Hindlimb muscle (tissue), 1 donor: ENCODE measurements at places on chromosomes 6 and 20. TPM values are rescaled to one million over a fixed set of nuclear protein-coding genes. Genes with fewer than 3 reads are reported as not detected.

DNA sequence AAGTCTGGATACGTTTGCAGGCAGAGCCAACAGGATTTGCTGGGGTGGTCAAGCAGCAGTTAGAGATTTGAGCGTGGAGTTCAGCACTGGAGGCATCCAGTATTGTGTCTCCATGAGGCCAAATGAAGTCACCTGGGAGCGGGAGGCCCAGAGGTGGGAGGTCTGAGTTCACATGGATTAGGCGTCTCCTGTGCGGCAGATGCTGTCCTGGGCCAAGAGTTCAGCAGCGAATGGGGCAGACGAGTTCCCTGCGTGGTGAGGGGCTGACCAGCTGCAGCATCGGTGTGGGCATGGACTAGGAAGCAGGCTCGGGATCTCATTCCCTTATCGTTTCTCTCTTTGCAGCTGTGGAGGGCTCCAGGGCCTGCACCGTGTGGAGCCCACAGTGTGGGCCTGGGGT, 66.2 kb downstream of the BCAS4 start:
- no peak for DNase-seq

GRCh38 chr20:45157962-45158361, 16.7 kb upstream of the PI3 start:
- DNase-seq: no peak

The MMP24 gene
- polyA plus RNA-seq: 0.43 TPM

- no peak for DNase-seq
Measured at GRCh38 chr6:101398716-101399615, 5.5 kb downstream of the GRIK2 start.

DNA sequence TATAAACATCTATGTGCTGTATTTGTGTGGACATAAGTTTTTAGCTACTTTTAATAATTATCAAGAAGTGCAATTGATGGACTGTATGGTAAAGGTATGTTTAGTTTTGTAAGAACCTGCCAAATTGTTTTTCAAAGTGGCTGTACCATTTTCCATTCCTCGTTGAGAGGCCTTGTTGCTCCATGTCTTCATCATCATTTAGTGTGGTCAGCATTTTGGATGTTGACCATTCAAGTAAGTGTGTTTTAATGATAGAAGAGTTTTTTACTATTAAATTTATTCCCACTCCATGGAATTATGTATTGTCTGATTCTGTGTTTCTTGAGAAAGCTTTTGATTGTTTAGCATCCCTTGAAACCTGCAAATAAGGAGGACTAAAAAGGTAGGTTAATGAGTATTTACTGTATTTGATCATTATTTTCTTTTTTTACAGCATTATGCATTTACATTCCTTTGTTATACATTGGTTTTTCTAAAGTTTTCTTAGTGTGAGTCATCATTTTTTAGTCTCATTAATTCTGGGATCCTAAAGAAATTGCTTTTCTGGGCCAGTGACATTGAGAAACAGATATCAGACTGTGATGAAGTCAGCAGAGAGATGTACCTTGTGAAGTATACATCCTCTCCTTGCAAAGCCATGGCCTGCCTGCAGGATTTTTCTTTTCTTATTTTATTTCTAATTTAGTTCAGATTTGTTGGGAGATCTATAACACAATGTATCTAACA, 312.8 kb upstream of the PTCHD4 start:
- DNase-seq: no peak

DNA sequence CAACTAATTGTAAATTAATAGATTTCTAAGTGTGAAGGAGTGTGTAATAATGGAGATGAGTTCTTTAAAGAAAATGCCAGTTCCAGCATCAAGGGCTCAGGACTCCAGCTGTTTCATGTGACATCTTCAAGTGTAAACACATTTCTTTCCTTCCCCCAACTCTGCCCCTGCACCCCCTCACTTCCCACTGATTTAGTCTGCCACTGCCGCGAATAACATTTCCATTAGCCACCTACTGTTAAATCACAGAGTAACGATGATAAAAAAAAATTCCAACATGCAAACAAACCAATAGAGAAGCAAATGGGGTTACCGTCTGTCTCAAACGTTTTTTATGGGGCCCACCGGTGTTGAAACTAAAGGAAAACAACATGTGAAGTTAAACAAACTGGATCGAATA, 414.3 kb downstream of the SAMD5 start:
- DNase-seq: no peak

DNA sequence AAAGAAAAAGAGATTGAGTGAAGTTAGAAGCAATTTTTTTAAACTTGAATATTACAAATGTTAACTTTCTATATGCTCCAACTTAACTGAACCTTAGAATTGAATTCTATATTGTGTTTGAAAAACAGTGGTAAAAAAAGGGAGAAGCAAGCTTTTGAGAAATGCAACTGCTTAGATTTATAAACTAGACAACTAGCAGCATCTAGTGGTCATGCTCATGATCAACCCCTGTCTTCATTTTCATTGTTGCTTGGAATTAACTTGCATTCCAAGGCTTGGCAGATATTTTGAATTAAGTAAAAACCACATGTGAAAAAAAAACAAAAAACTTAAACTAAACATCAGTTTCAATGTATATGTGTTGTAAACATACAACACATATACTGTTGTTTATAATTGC, 113.1 kb downstream of the C6orf58 start:
- DNase-seq: no peak

The MCCD1 gene
- polyA plus RNA-seq: not detected

DNA sequence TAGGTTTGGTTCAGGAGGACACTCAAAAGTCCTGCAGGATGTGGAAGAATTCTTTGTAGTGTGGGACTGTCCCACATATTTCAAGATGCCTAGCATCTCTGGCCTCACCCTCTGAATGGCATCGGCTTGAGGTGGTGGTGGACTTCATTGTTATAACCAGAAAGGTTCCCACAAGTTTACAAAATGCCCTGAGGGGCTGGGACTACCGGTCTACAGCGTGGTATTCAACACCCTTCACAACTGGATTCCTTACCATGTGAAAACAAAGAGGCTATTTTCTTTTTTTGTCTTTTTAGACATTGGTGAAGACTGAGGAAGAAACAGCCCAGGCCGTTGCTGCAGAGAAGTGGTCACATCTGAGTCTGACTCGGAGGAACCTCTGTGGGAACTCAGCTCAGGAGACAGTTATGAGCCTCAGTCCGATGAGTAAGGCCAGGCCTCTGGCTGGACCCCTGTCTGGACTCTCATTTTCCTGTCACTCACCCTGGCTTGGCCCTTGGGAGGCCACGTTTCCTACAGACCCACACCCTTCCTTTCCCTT, 15.2 kb downstream of the PGBD1 start:
- DNase-seq: no peak

GRCh38 chr6:169345146-169345545, 91.5 kb upstream of the THBS2 start:
- DNase-seq: peak; percentile 61

DNA sequence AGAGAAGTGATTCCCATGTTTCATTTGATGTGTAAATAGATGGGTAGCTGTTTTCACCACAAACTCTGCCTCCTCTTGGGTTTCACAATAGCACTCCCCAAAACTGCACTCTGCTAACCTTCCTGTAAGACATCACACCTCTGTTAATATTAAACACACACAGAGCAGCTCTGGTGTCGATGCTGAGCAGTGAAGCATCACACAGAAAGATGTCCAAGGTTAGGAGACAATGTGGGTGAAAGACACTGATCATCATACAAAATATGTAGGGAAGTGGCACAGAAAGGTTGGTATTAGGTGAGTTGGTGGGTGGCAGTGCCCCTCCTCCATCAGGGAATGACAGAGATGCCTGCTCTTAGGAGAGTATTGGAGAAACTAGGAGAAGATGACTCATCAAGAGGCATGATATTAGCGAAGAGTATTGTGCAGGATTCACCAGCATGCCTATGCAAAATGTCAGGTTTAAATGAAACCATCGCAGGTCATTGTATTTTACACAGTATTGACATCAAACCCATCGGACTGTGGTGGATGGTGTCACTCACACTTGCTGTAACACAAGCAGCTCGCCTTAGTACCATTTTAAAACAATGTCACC, 199.7 kb downstream of the TBXT start:
- DNase-seq: no peak

DNA sequence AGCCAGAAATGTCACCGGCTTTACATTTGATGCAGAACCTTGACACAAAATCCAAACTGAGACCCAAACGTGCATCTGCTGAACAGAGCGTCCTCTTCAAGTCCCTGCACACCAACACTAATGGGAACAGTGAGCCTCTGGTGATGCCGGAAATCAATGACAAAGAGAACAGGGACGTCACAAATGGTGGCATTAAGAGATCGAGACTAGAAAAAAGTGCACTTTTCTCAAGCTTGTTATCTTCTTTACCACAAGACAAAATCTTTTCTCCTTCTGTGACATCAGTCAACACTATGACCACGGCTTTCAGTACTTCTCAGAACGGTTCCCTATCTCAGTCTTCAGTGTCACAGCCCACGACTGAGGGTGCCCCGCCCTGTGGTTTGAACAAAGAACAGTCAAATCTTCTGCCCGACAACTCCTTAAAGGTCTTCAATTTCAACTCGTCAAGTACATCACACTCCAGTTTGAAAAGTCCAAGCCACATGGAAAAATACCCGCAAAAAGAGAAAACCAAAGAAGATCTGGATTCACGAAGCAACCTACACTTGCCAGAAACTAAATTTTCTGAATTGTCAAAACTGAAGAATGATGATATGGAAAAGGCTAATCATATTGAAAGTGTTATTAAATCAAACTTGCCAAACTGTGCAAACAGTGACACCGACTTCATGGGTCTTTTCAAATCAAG, 108.4 kb downstream of the RTN4IP1 start:
- DNase-seq: no peak

- no peak for DNase-seq
Measured at GRCh38 chr6:159232751-159233150, 63.6 kb downstream of the FNDC1 start.

GRCh38 chr20:39705032-39705431, 742.9 kb downstream of the DHX35 start:
- DNase-seq: no peak

The MYB gene
- polyA plus RNA-seq: 1.3 TPM

GRCh38 chr20:3661060-3661813, 2.0 kb downstream of the GFRA4 start:
- DNase-seq: no peak

The THBS2 gene
- polyA plus RNA-seq: 31.9 TPM
